ENCODE measurements at places on chromosomes 16 and 17.

GRCh38 chr17:49670002-49670401 lies 7.9 kb downstream of the SPOP start:
- no peak for DNase-seq

- no peak for DNase-seq
Observed at GRCh38 chr17:13230350-13231264, 212.8 kb upstream of the ELAC2 start.

GRCh38 chr16:85927959-85928358 lies 29.0 kb downstream of the IRF8 start:
- no peak for DNase-seq

- DNase-seq = no peak
Observed at GRCh38 chr16:84599521-84600202, 18.2 kb downstream of the COTL1 start.

GRCh38 chr16:24165273-24165672 lies 90.9 kb upstream of the CACNG3 start:
- no peak for DNase-seq

DNA sequence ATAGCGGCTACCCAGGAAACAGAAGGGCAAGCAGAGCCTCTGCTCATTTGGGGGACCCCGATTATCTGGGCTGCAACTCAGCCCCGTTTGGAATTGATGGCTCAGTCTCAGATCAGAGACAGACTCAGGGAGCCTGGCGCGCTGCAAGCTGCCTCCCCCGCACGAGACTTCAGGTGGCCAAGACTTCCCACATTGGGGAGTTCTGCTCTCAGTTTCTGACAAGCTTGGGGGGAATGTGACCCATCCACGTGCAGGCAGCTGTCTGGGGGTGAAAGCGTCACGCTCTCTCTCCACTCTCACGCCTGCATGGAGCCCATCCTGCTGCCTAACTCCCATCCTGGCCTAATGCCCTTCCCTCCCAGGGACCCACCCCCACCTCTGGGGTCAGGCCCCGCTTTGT lies 157.6 kb upstream of the GSE1 start:
- no peak for DNase-seq

- DNase-seq = no peak
Observed at GRCh38 chr17:5467416-5467815, 1.4 kb downstream of the DHX33 start.

- no peak for DNase-seq
Observed at GRCh38 chr17:76179496-76180467, 38.7 kb upstream of the FOXJ1 start.

DNA sequence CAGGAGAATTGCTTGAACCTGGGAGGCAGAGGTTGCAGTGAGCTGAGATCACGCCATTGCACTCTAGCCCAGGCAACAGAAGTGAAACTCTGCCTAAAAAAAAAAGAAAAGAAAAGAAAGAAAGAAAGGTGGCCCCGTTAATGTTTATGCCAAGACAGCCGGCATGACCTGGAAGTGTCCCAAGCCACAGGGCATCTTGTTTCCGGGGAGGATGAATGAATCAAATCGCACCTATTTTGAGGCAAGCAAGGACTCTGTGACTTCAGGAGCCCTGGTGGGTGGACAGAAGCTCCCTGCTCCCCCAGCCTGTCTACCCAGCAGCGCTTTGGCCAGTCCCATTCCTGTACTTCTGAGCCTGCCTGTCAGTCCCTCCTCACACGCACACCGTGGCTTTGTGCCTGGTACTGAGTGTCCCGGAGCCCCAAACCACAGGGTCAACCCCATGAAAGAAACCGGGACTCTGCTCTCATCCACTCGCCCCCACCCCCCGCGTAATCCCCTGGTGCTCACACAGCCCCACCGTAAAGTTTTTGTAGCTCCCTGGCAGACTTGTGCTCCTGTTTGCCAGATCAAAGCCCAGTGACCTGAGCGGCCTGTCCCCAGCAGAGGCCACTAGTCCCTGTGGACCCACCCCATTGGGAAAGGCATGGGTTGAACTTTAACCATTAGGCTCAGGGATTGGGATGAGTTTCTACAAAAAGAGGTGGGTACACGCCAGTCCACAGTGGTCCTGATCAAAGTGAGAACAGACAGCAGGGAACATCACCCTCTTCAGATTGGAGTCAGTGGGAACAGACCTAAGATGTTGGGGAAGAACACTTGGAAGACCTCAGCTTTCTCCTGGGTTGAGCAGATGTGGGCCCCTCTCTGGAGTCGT lies 19.3 kb downstream of the CD2BP2 start:
- no peak for DNase-seq
